WERI-Rb-1 (cell line): ENCODE measurements at places on chromosomes 2 and 18.

- no peak for DNase-seq
Measured at GRCh38 chr18:63808125-63808524, 32.9 kb downstream of the SERPINB7 start.

GRCh38 chr2:214135966-214136365 is 274.9 kb upstream of the VWC2L start:
- DNase-seq, result no peak

GRCh38 chr18:46700066-46700824 is 43.2 kb upstream of the LOXHD1 start:
- DNase-seq, result peak; percentile 21

GRCh38 chr18:55343396-55344073 is 244.5 kb downstream of the TCF4 start:
- DNase-seq, result no peak

GRCh38 chr18:10840743-10841142 is 308.6 kb downstream of the PIEZO2 start:
- no peak for DNase-seq

DNA sequence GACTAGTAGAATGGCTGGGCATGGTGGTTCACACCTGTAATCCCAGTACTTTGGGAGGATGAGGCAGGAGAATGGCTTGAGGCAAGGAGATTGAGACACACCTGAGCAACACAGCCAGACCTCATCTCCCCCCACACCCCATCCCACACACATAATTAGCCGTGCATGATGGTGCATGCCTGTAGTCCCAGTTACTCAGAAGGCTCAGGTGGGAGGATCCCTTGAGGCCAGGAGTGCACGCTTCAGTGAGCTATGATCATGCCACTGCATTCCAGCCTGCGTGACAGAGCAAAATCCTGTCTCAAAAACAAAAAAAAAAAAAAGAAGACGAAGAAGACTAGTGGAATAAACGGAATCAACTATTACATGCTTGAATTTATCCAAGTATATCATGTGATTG is 150.0 kb downstream of the STK39 start:
- DNase-seq, result no peak

DNA sequence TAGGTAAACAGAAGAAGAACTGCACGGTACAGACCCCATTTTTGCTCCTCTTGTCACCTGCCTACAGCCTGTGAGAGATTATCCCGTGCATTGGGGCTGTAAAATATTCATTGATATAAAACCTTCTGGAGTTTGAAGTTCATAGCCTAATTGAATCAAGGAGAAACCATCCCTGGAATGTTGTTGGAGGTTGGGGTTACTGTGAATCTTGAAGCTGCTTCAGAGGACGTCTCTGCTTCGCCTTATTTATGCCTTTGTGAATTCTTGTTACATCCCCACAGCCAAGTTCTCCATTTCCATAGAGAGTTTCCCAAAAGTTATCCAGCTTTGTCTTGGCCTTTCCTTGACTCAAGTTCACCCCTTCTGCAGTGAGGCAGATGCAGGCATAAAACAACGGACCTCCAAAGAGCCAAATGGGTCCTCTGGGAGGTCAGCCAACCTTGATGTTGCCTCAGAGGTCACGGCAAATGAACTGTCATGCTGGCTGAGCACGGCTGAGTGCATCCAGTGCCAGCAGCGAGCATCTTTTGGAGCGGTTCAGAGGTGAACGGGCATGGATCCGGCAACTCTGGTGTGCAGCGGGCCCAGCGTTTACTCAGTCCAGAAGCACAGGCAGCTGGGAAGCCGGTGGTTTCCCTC is 317.6 kb downstream of the PRKCE start:
- DNase-seq, result no peak
